ENCODE measurements at places on chromosomes 1 and 21. TPM values are rescaled to one million over a fixed set of nuclear protein-coding genes. Genes with fewer than 3 reads are reported as not detected.

FBLIM1 gene
- 122 TPM for total RNA-seq

RNF207 gene
- 2.0 TPM for total RNA-seq

CELF3 gene
- total RNA-seq: not detected

OR2AK2 gene
- not detected for total RNA-seq

TNFSF4 gene
- 1.7 TPM for total RNA-seq

CAPN8 gene
- not detected for total RNA-seq

TMCC2 gene
- 3.5 TPM for total RNA-seq

METTL25B gene
- 11.2 TPM for total RNA-seq

JAM2 gene
- 0.43 TPM for total RNA-seq

SLC1A7 gene
- not detected for total RNA-seq

MEX3A gene
- 3.1 TPM for total RNA-seq

TAS1R3 gene
- 0.20 TPM for total RNA-seq

IPO9 gene
- 49.0 TPM for total RNA-seq

DNA sequence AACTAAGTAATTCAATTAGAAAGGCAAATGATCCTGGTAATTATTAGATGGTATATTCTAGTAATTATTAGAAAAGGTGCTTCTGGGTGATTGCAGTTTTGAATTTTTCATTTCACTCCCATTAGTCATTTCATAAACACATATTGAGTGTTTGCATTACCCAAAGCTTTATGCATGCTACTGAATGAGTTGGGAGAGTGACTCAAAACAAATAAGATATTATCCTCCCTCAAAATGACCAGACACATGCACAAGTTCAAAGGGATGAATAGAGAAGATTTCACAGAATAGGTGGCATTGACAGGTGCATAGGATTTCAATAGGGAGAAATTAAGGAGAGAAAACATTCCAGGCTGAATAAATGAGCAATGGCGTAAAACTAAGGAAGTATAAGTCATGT, 84.7 kb downstream of the PHTF1 start:
- H3K27me3 ChIP-seq: no peaks in the 10 kb centered on the region
- H3K27ac ChIP-seq: no peak overlapping the region
- H3K4me3 ChIP-seq: no peak overlapping the region
- peak; percentile 1 for DNase-seq
- H3K4me1 ChIP-seq: peaks cover 37% of the 10 kb centered on the region

DNA sequence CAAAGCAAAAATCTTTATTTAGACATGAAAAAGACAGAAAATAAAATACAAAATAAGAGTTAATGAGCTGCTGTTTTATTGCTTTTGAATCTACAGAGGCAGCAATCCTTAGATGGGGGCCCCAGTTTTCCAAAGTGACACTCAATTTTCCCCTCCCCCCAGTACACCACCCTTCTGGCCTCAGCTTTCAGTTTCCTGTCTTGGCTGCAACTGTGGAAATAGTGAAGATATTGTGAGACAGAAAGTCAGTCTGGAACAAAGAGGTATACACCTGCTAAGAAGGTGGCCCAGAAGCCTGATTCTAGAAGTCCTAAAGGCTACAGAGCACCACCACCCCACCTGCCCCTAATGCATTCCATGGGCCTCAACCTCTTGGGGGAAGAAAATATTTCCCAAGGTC, 1.1 kb upstream of the MTMR11 start:
- H3K27me3 ChIP-seq: peaks cover 10% of the 10 kb centered on the region
- DNase-seq: no peak
- peaks cover 5% of the 10 kb centered on the region for H3K36me3 ChIP-seq
- peak overlapping the region; percentile 72 for H3K27ac ChIP-seq
- peaks cover 56% of the 10 kb centered on the region for H3K4me1 ChIP-seq

- H3K27ac ChIP-seq: no peak overlapping the region
- H3K4me1 ChIP-seq: no peaks in the 10 kb centered on the region
- DNase-seq: peak; percentile 50
Observed at GRCh38 chr1:31855038-31855845, 39.4 kb upstream of the SPOCD1 start.

DNA sequence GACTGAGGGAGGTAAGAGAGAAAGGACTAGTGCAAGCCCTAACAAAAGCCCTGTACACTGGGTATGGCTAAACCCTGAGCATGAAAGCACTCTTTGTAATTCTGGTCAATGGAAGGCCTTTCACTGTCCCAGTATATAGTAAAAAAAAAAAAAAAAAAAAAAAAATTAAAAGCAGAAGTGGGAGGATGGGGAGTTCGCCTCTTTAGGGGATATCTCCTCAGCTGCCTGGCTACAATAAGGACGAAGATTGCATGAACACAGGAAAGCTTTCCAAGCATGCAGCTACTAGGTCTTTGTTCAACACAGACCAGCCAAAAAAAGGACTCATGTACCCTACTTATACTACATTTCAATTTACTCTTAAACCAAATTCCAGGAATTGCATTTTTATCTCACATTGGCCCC, 59.1 kb downstream of the EIF4G3 start:
- H3K36me3 ChIP-seq: peaks cover 7% of the 10 kb centered on the region
- no peak for DNase-seq
- H3K27me3 ChIP-seq: no peaks in the 10 kb centered on the region
- H3K27ac ChIP-seq: no peak overlapping the region

DNA sequence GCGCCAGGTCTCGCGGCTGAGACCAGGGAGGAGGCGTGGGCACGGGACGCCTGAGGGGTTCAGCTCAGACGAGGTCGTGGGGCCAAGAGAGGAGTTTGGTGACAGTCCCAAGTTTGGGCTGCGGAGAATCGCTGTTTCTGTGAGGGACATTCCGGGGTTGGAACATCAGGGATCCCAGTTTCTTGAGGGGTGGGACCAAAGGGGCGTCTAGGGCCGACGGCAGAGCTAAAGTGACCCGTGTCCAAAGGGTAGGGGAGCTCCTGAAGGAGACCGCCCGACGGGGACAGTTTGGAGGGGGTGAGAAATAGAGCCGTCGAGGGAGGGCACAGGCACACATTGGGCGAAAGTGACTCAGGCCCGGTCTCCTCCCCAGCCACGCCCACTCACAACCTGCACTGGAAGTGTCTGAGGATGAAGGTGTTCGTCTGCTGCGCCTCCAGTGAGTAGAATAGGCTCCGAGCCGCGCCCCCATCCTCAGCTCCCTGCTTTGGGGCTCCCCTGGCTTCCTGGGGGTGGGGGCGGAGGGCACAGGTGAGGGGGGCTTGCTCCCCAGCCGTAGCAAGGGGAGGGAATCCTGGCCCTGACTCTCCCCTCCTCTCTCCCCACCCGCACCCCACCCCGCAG, 7.0 kb downstream of the EFNA3 start:
- no peaks in the 10 kb centered on the region for H3K36me3 ChIP-seq
- peaks cover 34% of the 10 kb centered on the region for H3K27me3 ChIP-seq
- H3K4me1 ChIP-seq: peaks cover 21% of the 10 kb centered on the region

DNA sequence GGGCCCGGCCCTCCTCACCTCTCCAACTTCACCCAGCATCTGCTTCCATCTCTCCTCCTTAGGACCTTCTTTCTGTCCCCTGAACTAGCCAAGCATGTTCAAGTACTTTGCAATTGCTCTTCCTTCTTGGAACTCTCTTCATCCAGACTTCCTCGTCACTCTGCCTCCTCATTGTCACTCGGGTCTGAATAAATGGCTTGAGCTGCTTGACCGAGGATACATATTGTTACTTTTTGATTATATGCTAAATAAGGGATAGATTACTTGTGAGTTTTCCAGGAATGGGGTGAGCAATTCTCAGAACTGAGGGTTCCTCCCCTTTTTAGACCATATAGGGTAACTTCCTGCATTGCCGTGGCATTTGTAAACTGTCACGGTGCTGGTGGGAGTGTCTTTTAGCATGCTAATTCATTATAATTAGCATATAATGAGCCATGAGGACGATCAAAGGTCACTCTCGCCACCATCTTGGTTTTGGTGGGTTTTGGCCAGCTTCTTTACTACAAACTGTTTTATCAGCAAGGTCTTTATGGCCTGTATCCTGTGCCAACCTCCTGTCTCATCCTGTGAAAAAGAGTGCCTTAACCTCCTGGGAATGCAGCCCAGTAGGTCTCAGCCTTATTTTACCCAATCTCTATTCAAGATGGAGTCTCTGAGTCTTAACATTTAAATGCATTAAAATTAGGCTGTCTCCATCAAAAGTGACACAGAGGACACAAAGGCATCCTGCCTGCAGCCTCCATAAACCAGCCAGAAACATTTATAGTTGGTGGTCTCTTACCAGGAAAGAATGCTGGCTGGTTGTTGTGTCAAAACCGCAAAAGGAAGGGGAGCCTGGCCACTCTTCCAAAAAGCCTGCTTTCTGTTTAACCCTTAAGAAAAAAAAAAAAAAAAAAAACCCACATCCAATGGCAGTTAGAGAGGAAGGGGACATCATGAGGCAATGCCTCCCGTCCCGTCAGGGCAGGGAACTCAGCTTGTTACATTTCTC, 179.3 kb downstream of the KAZN start:
- H3K27me3 ChIP-seq: peaks cover 7% of the 10 kb centered on the region
- H3K4me1 ChIP-seq: no peaks in the 10 kb centered on the region
- H3K4me3 ChIP-seq: no peak overlapping the region
- H3K27ac ChIP-seq: no peak overlapping the region

DNA sequence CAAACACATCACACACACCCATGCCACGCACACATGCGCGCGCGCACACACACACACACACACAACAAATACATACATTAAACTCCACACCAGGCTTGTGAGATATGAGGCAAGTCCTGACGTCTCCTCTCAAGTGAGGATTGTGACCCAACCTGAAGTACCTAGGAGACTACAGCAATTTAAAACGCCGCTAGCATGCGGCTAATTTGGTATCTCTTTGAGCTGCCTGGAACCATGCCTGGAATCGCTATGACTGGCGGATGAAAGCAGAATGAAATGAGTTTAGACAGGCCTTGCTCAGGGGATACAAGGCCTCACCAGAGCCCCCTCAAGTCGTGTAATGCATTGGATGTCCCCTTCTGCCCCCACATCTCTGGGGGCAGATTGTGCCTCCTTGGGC, 1.6 kb upstream of the RAB7B start:
- peaks cover 10% of the 10 kb centered on the region for H3K27me3 ChIP-seq
- no peak overlapping the region for H3K27ac ChIP-seq
- peaks cover 51% of the 10 kb centered on the region for H3K4me1 ChIP-seq
- H3K36me3 ChIP-seq: no peaks in the 10 kb centered on the region
- H3K4me3 ChIP-seq: no peak overlapping the region

- H3K36me3 ChIP-seq: no peaks in the 10 kb centered on the region
- H3K27ac ChIP-seq: no peak overlapping the region
- no peak for DNase-seq
- H3K4me1 ChIP-seq: peaks cover 7% of the 10 kb centered on the region
- no peak overlapping the region for H3K4me3 ChIP-seq
Observed at GRCh38 chr1:164836614-164837018, 277.6 kb downstream of the PBX1 start.

GRCh38 chr21:46212721-46213484, 15.7 kb downstream of the LSS start:
- DNase-seq: no peak
- no peak overlapping the region for H3K27ac ChIP-seq
- no peak overlapping the region for H3K4me3 ChIP-seq
- H3K27me3 ChIP-seq: no peaks in the 10 kb centered on the region

- H3K36me3 ChIP-seq: peaks cover 5% of the 10 kb centered on the region
- no peak for DNase-seq
- H3K4me3 ChIP-seq: no peak overlapping the region
- peaks cover 18% of the 10 kb centered on the region for H3K4me1 ChIP-seq
Observed at GRCh38 chr1:44244986-44245385, 31.7 kb downstream of the DMAP1 start.

GRCh38 chr1:51628715-51629590, 12.1 kb downstream of the OSBPL9 start:
- no peaks in the 10 kb centered on the region for H3K27me3 ChIP-seq
- H3K4me3 ChIP-seq: no peak overlapping the region
- H3K27ac ChIP-seq: 0 out of 2 replicates have a peak overlapping the region, but pooled peaks have one; percentile 1
- no peak for DNase-seq
- peaks cover 47% of the 10 kb centered on the region for H3K4me1 ChIP-seq

DNA sequence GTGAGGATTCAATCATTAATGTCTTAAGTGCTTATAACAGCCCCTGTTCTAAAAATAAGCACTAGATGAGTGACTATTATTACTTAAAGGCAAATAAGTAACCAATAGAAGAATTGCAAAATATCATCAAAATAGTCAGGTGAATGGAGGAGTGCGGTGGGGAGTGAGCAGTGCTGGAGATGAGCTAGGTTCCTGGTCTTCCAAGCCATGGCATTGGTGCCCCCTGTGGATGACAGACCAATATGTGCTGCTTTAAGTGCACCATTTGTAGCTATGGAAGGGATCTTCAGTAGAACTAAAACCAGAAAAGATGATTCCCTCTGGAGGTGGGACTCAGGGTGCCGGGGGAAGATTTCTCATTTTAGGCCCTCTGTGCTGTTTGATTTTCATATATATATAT, 46.1 kb upstream of the SLC30A1 start:
- peaks cover 4% of the 10 kb centered on the region for H3K27me3 ChIP-seq
- no peak overlapping the region for H3K4me3 ChIP-seq
- peak; percentile 31 for DNase-seq
- H3K27ac ChIP-seq: no peak overlapping the region
- no peaks in the 10 kb centered on the region for H3K36me3 ChIP-seq

GRCh38 chr1:211697356-211697755, 21.9 kb upstream of the NEK2 start:
- no peaks in the 10 kb centered on the region for H3K4me1 ChIP-seq
- H3K4me3 ChIP-seq: no peak overlapping the region
- no peak overlapping the region for H3K27ac ChIP-seq
- DNase-seq: no peak
- peaks cover 27% of the 10 kb centered on the region for H3K27me3 ChIP-seq

- no peak overlapping the region for H3K27ac ChIP-seq
- no peak overlapping the region for H3K4me3 ChIP-seq
- H3K4me1 ChIP-seq: peaks cover 14% of the 10 kb centered on the region
- H3K27me3 ChIP-seq: peaks cover 2% of the 10 kb centered on the region
Observed at GRCh38 chr1:217617126-217617525, 13.8 kb downstream of the GPATCH2 start.

- no peaks in the 10 kb centered on the region for H3K27me3 ChIP-seq
- no peak overlapping the region for H3K27ac ChIP-seq
- no peak overlapping the region for H3K4me3 ChIP-seq
- no peaks in the 10 kb centered on the region for H3K4me1 ChIP-seq
Observed at GRCh38 chr1:99216956-99217355, 47.3 kb upstream of the PLPPR4 start.

DNA sequence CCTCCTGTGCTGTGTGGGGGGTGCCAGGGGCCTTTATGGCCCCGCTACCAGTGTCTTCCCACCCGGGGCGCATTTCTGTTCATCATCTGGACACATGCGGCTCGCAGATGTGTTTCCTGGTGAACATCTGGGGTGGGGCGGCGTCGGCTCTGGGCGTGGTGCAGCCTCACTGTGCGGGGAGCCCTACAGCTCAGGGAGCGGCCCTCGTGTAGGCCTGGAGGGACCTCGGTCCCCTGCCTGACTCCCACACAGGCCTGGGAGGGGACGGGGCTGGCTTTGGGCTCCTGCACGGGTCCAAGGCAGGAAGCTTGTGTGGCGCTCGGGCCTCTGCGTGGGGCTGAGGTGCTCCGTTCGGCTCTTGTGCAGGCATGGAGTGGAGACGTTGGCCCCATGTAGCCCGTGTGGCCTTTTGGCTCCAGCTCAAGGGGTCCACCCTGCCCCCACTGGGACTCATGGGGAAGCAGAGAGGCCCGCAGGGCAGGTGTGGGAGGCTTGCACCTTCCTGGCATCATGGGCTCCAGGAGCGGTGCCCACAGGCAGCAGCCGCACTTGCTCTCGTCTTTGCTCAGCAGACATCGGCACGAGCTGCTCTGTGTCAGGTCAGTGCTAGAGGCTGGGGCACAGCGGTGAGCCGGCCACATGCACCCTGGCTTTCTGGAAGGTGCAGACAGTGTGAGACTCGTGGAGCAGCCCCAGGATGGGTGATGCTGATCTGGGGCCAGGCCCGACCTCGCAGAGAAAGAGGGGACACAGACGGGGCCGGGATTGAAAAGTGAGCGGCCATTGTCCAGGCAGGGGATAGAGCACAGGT, 90.1 kb upstream of the ACTRT2 start:
- H3K36me3 ChIP-seq: peaks cover 9% of the 10 kb centered on the region
- H3K4me1 ChIP-seq: no peaks in the 10 kb centered on the region
- H3K27ac ChIP-seq: no peak overlapping the region
- DNase-seq: no peak
- peaks cover 1% of the 10 kb centered on the region for H3K27me3 ChIP-seq
